ENCODE measurements at places on chromosomes 13 and 19. TPM values are rescaled to one million over a fixed set of nuclear protein-coding genes. Genes with fewer than 3 reads are reported as not detected.

The TMEM145 gene
- total RNA-seq = not detected

DNA sequence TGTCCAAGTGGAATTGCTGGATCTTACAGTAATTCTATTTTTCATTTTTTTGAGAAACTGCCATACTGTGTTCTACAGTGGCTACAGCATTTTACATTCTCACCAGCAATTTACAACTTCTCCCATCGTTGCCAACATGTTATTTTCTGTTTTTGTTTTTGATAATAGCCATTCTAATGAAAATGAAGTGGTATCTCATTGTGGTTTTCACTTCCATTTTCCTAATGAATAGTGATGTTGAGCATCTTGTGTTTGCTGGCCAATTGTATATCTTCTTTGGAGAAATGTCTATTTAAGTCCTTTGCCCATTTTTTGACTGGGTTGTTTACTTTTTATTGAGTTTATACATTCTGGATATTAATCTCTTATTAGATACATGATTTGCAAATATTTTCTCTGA, 38.6 kb downstream of the KCNRG start:
- no peak overlapping the region for H3K27ac ChIP-seq
- no peak for DNase-seq
- peaks cover 16% of the 10 kb centered on the region for H3K4me1 ChIP-seq
- H3K4me3 ChIP-seq = no peak overlapping the region
- no peaks in the 10 kb centered on the region for H3K36me3 ChIP-seq

DNA sequence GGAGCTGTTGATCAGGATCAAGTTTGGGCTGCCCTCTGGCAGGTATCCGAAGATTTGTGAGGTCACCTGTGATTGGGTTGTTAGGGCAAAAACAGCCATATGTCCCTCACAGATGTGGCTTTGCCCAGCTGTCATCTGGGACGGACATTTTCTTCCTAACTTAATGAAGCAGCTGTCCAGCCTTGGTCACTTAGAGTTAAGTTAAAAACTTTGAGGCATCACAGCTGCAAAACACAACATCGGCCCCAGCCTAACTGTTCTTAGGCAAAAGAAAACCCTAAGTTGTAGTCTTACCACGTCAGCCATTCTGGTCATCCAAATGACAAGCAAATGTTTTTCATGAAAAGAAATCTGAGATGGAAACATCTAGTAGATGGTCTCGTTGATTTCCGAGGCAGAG, 318.4 kb downstream of the DCLK1 start:
- DNase-seq = no peak
- H3K4me3 ChIP-seq = no peak overlapping the region
- no peaks in the 10 kb centered on the region for H3K36me3 ChIP-seq
- no peaks in the 10 kb centered on the region for H3K4me1 ChIP-seq
- H3K27me3 ChIP-seq = no peaks in the 10 kb centered on the region

The ZBTB32 gene
- total RNA-seq = 0.49 TPM

DNA sequence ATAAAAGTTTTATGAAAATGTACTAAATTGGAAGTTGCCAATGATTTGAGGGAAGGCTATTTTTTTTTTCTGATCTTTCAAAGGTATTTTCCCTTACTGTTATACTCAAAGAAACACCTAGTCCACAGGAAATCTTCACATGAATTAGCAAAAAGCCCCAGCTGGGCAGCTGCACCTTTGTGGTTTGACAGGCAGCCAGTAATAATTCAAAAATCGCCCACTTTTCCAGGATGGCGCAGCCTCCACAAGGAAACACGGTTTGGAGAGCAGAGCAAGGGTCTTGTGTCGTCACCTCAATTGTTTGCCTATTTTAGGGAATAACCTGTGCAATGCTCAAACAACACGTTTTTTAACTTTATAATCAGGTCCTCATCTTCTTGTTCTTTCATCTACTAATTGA, 324.9 kb upstream of the GPC6 start:
- H3K27ac ChIP-seq = no peak overlapping the region
- no peak overlapping the region for H3K4me3 ChIP-seq
- DNase-seq = no peak
- H3K27me3 ChIP-seq = no peaks in the 10 kb centered on the region

The AP1M2 gene
- not detected for total RNA-seq

GRCh38 chr13:43475140-43475539, 311.6 kb downstream of the ENOX1 start:
- DNase-seq = no peak
- no peak overlapping the region for H3K4me3 ChIP-seq
- H3K27ac ChIP-seq = no peak overlapping the region
- H3K27me3 ChIP-seq = no peaks in the 10 kb centered on the region
- H3K4me1 ChIP-seq = no peaks in the 10 kb centered on the region
- no peaks in the 10 kb centered on the region for H3K36me3 ChIP-seq

DNA sequence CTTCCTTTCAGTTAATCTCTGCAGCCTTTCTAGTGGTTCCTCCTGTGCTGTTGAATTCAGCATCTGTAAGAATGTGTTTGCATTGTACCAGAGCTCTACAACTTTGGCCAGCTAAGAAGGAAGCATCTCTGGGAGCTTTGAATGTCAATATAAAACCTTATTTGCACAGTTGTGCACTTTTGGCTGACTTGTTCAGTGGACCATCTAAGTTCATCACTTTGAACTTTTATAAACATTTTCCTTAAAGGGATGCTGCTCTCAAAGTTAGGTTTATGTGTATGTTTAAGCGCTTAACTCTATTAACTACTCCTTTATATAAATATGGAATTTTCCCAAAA, 15.6 kb downstream of the POLR1D start:
- no peak overlapping the region for H3K27ac ChIP-seq
- no peaks in the 10 kb centered on the region for H3K27me3 ChIP-seq
- no peaks in the 10 kb centered on the region for H3K36me3 ChIP-seq
- no peak overlapping the region for H3K4me3 ChIP-seq
- DNase-seq = no peak

GRCh38 chr13:67630640-67631039, 400.5 kb upstream of the PCDH9 start:
- H3K4me1 ChIP-seq = no peaks in the 10 kb centered on the region
- no peak overlapping the region for H3K27ac ChIP-seq
- H3K4me3 ChIP-seq = no peak overlapping the region
- no peaks in the 10 kb centered on the region for H3K36me3 ChIP-seq
- no peak for DNase-seq
- no peaks in the 10 kb centered on the region for H3K27me3 ChIP-seq

DNA sequence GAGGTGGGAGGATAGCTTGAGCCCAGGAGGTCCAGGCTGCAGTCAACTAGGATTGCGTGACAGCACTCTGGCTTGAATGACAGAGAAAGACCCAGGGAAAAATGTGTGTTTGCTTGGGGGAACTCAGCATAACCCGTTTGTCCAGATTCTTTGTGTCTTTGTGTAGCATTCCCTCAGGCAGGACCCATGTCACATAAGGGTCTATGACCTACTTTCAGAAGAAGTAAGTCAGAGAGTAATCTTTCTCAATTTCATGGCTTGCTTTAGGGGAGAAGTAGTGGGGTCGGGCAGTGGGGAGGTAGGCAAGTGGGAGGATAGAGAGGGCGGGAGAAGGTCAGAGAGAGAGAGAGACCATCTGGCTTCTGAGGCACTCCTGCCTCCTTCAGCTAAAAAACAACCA, 11.9 kb upstream of the PSPC1 start:
- H3K27ac ChIP-seq = no peak overlapping the region
- H3K27me3 ChIP-seq = no peaks in the 10 kb centered on the region
- no peaks in the 10 kb centered on the region for H3K4me1 ChIP-seq
- H3K36me3 ChIP-seq = no peaks in the 10 kb centered on the region
- DNase-seq = no peak

The HPN gene
- not detected for total RNA-seq

The IGFL3 gene
- not detected for total RNA-seq

Data from CD4-positive, alpha-beta memory T cell (primary cell).